AG08395 (cell line): ENCODE measurements at places on chromosomes 12 and 14.

- DNase-seq: no peak
These were observed 18.3 kb downstream of the SGPP1 start for GRCh38 chr14:63709589-63709988.

DNA sequence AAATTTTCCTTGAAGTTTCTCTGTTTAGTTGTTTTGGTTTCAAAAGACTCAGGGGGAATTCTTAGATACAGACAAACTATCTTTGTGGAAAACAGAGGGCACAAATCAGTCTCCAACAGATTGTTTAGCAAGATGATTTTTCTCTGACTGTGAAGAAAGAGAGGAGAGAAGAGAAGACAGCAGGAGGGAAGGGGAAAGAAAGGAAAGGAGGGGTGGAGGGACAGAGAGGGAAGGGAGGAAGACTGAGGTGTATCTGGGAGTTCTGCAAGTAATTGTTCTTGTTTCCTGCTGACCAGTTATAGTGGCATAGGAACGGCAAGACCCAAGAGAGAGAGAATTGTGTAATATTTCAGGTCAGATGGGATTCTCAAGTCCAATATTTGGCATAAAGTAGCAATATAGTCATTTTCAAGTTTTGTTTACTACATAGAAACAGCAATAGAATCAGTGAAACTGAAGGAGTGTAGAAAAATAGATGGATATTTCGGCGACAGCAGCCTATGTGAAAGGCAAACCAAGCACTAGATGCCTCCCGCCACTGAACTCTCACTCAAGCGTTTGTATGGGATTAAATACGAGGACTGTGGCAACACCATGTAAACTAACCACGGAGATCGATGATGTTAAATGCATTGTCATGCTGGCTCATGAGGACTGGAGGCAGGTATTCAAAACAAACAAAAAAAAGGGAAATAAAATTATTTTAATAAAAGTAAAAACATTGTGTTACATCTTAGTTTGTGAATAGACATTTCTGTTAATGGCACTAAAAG, 342.5 kb downstream of the SLC16A7 start:
- no peak for DNase-seq

GRCh38 chr12:30631740-30632139, 63.9 kb downstream of the IPO8 start:
- no peak for DNase-seq

DNA sequence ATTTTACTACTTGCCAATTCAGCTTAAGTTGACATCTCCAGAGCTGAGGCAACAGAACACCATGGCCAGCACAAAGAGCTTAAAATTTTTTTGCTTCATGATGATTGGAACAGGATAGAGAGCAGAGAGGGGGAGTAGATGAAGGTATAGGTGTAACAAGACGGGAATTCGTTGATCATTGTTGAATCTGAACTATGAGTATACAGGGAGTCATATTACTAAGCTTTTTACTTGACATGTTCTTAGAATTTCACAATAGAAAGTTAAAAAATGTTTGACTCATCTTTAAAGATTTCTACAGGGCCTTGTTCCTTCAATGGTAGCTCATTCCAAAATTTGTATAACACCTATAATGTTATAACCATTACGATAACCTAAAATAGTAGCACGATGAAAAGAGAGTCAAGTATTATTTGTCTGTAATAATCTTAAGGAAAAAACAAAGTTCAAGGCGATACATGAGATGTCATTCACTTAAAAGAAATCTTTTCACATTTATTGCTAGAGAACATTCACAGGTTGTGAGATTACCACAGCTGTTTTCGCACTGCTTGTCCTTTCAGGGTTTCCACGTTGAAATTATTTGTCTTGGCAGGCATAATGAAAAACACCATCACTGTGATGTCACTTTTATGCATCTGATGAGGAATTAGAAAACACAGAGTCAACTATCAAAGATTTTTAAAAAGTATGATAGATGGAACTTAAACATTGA, 33.9 kb downstream of the SPX start:
- no peak for DNase-seq
